Activated CD4-positive, alpha-beta T cell treated with anti-CD3 and anti-CD28 coated beads for 1 hour (primary cell): ENCODE measurements at places on chromosomes 1 and 21.

- no peak for DNase-seq
Measured at GRCh38 chr1:7106442-7107108, 321.3 kb downstream of the CAMTA1 start.

DNA sequence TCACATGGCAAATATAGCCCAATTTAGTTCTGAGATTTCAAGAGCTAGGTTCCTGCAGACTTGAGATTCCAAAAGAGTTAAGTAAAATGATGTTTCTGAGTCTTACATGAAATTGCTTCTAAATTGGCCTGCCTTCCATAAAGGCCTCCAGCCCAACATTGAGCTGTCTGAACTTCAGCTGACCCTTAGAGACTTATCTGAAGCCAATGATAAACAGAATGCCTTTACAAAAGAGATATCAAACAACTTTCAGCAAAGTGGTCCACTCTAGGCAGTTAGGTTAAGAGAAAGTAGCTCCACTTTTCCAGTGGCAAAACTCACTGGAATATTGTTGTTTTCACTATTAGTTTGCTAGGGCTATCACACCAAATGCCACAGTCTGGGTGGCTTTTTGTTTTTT is 6.3 kb upstream of the RC3H1 start:
- no peak for DNase-seq

GRCh38 chr1:59151860-59152259 is 145.0 kb upstream of the FGGY start:
- DNase-seq: no peak

- no peak for DNase-seq
Measured at GRCh38 chr1:90831910-90832309, 114.8 kb upstream of the BARHL2 start.

DNA sequence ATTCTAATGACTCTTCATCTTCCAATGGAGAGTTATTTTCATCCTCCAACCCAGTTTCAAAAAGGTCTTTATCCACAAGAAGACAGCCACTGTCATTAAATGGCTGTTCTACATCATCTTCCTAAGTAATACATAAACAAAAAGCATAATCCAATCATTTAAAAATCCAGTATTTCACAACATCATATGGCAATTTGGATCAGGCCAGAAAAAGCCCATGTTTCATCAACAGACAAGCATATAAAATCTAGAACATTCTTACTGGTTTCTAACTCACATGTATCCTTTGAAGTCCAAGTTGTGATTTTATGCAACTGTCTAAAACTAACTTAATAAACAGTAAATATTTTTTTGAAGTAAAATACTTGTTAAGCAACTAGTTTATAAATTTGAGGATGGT is 6.6 kb downstream of the CLSPN start:
- DNase-seq: no peak
